ENCODE measurements at places on chromosomes 4 and X.

DNA sequence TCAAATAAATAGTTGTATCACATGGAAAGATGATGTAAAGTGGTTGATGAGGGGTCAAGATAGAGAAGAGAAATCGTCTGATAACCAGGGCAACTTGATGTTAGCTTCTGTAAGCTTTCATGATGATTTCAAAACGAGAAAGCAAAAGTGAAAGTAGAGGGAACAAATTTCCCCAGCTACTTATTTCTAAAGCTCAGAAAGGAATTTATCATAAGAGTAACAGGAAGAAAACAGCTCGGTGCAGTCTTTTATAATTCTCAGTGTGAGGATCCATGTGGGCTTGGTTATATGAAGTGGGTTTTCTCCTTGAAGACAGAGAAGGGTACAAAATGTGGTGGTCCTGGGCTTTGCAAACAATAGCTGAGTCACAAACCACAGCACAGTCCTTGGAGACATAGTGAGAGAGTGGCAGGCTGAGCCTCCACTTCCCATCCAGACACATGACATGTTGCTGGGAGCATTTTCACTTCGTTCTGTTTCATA, 32.1 kb upstream of the GLRA2 start:
- DNase-seq, result peak; percentile 1

DNA sequence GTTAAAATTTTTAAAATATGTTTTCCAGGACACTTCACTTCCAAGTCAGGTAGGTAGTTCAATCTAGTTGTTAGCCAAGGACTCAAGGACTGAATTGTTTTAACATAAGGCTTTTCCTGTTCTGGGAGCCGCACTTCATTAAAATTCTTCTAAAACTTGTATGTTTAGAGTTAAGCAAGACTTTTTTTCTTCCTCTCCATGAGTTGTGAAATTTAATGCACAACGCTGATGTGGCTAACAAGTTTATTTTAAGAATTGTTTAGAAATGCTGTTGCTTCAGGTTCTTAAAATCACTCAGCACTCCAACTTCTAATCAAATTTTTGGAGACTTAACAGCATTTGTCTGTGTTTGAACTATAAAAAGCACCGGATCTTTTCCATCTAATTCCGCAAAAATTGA, 49.7 kb downstream of the XIAP start:
- DNase-seq, result no peak

DNA sequence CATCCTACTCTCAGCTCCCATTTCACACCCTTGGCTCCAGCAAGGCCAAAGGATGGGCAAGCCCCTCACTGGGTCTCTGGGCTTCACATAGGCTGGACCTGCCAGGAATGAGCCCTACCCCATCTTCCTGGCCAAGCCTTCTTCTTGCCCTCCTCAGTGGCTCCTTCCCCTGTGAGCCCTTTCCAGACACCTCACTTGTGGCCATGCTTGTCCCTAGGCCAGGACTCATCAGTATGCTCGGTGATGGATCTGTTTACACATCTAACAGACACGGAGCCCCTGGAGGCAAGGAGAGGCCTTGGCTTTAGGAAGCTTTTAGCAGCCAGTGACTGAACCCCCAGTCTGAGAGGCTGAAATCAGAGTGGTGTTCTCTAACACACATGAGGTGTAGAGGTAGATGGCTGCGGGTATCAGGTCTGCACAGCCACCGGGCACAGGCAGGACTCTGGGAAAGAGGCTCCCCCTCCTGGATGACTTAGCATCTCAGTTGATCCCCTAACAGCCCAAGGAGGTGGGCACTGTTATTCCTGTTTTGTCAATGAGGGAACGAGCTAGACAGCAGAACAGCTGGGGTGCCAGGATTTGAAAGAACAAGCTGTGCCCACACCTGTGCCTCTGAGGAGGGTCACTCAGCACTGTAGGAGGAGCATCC, 44.8 kb downstream of the PPP2R2C start:
- no peak for DNase-seq

GRCh38 chrX:40420899-40421729, 159.7 kb upstream of the ATP6AP2 start:
- DNase-seq, result no peak

GRCh38 chrX:111914398-111915090, 38.6 kb downstream of the TRPC5OS start:
- no peak for DNase-seq

- no peak for DNase-seq
These were observed 48.0 kb downstream of the OTC start for GRCh38 chrX:38400389-38400910.

Measured in activated naive CD4-positive, alpha-beta T cell treated with Interleukin-2 at 50 U/mL for 16 hours (primary cell).